ENCODE measurements at places on chromosomes 4 and X. TPM values are rescaled to one million over a fixed set of nuclear protein-coding genes. Genes with fewer than 3 reads are reported as not detected.

The TMEM150C gene
- total RNA-seq, result 1.5 TPM

The CT55 gene
- not detected for total RNA-seq

The CXorf49B gene
- not detected for total RNA-seq

The PITX2 gene
- total RNA-seq, result 1.1 TPM

The RHOXF2 gene
- not detected for total RNA-seq

The STARD8 gene
- total RNA-seq, result 0.94 TPM

The GAGE12E gene
- total RNA-seq, result not detected

The NLGN3 gene
- total RNA-seq, result 0.08 TPM

The MAGEA9 gene
- total RNA-seq, result not detected

The UGT2B15 gene
- total RNA-seq, result not detected

The AP1AR gene
- 11.6 TPM for total RNA-seq

The POU3F4 gene
- total RNA-seq, result not detected

The LUZP4 gene
- not detected for total RNA-seq

The KIT gene
- total RNA-seq, result 4.0 TPM

The ABCG2 gene
- total RNA-seq, result 3.4 TPM

The CENPI gene
- total RNA-seq, result 0.94 TPM

The DOCK11 gene
- total RNA-seq, result 16.5 TPM

The XPNPEP2 gene
- not detected for total RNA-seq

The CSAG1 gene
- total RNA-seq, result not detected

The RRH gene
- 0.08 TPM for total RNA-seq
